ENCODE measurements at places on chromosomes 12 and 14.

- H3K36me3 ChIP-seq, result no peaks in the 10 kb centered on the region
- H3K27me3 ChIP-seq, result no peaks in the 10 kb centered on the region
- no peaks in the 10 kb centered on the region for H3K4me1 ChIP-seq
- no peak for DNase-seq
Measured at GRCh38 chr14:96905065-96905464, 107.9 kb downstream of the VRK1 start.

DNA sequence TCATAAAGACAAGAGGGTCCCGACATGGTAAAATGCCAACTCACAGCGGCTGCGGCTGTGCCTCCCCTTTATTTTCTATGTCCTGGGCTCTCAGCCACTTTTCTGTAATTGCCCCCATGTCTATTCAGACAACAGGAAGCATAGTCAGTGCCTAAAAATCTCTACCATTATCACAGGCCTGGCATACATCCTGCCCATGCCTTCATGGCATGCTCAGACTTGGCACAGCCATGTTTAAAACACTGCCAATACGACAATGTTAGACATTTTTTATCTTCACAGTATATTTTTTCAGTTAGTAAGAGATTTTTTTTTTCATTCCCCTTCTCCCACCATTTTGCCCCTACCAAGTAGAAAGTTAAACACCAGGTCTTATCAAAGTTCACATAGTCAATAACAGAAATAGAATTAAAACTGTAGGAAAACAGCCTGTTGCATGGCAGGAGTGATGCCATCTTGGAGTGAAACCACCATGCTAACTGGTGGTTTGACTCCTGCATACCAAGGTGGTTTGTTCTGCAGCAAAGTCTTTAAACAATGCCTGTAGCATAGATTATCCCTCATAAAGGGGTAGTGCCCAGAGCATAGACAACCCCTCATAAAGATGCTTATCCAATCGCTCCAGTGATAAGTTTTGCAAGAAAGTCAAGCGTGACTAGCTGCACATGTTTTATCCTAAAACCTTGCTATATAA is 18.9 kb upstream of the CERS5 start:
- H3K4me3 ChIP-seq, result no peak overlapping the region
- no peak for DNase-seq
- no peaks in the 10 kb centered on the region for H3K27me3 ChIP-seq
- peaks cover 6% of the 10 kb centered on the region for H3K4me1 ChIP-seq
- H3K27ac ChIP-seq, result peak overlapping the region; percentile 4

DNA sequence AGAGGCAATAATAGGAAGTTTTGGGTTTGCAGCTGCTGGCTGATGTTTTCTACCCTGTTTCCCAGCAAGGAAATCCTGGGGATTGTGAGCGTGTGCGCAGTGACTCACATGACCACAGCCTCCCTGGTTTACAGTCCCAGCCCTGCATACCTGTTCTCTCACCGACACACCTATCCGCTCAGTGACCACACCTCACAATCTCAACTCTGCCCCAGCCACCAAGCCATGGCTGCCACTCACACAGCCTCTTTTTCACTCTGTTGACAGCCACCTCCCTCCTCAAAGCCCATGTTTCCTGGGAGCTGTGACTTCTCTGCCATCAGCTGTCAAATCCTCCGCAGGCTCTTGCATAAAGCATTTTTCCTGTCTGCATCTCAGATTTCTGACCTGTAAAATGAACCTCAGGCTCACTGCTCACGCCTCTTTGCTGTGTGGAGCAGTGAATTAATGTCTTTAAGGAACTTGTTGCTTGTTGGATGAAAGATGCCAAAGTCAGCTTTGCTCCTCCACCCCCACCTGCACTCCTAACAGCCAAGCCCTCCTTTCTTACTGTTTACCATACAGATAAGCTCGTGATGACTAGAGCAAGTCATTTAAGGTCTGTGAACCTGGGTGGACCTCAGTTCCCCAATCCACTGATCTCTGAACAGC is 43.5 kb downstream of the B4GALNT3 start:
- peaks cover 5% of the 10 kb centered on the region for H3K4me1 ChIP-seq
- no peaks in the 10 kb centered on the region for H3K27me3 ChIP-seq
- no peak for DNase-seq
- peak overlapping the region; percentile 69 for H3K27ac ChIP-seq
- no peaks in the 10 kb centered on the region for H3K36me3 ChIP-seq
- no peak overlapping the region for H3K4me3 ChIP-seq

DNA sequence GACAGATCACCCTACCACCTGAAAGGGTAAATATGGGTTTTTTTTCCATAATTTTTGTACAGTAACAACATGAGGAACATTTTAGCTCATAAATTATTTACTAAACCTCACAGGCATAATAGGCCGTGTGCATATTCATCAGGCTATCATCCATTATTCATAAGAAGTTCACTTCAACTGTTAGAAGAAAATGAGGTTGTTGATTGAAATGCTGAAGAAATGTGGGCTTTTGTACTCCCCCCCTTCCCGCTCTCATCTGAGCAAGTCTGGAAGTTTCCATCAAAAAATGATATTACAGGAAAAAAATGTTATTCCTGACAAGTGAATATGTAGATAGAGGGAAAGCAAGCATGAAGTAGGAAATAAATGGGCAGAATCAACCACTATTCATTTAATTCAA is 7.9 kb upstream of the POU6F1 start:
- DNase-seq, result no peak
- H3K27ac ChIP-seq, result no peak overlapping the region
- no peaks in the 10 kb centered on the region for H3K4me1 ChIP-seq
- H3K27me3 ChIP-seq, result no peaks in the 10 kb centered on the region
- no peak overlapping the region for H3K4me3 ChIP-seq

DNA sequence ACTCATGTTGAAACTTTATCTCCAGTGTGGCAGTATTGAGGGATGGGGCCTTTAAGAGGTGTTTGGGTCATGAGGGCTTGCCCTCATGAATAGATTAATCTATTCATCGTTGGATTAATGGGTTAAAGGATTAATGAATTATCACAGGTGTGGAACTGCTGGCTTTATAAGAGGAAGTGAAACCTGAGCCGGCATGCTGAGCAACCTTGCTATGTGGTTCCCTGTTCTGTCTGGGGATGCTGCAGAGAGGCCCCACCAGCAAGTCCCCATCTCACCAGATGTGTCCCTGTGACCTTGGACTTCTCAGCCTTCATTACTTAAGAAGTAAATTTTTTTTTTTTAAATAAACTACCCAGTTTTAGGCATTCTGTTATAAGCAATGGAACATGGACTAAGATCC is 109.6 kb downstream of the DYRK2 start:
- H3K27ac ChIP-seq, result no peak overlapping the region
- H3K4me1 ChIP-seq, result no peaks in the 10 kb centered on the region
- no peak overlapping the region for H3K4me3 ChIP-seq
- no peaks in the 10 kb centered on the region for H3K36me3 ChIP-seq
- DNase-seq, result no peak

DNA sequence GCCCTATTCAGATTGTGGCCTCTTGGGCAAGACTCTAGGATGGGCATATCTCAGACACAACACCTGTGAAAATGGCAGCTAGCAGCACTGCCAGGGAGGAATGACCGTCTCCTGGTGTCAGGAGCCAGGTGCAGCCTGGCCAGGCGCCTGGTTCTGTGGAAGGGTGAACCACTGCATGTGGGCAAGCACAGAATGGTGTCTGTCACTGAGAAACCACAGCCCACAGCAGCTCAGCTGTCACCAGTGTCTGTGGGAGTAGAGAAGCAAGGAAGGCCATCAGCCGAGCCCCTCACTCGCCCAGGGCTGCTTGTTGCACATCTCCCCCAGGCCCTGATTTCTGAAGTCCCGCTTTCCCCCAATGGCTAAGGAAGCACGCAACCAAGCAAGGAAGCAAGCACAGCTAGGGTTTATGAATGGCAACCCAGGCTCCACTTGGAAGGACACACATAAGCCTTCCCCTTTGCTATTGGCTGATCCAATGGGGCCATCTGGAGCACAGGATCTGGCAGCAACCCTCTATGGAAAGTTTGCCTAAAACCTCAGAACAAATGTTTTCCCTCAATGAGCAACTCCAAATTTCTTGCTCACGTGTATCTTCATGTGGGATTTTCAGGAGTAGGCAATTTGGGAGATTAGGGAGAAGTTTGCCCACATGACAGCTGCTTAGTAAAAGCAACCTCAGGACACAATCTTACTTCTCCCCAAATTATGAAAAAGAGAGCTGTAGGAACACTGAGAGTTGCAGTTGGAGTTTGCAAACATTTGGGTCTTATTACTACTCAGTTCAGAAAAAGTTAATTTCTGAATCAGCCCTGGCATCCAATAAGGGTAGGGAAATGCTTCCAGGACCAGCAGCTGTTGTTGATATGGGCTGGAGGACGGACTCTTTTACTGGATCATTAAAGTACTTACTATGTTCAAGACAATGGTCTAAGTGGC is 44.7 kb downstream of the GPHB5 start:
- H3K4me3 ChIP-seq, result no peak overlapping the region
- no peaks in the 10 kb centered on the region for H3K36me3 ChIP-seq
- peak overlapping the region; percentile 46 for H3K27ac ChIP-seq
- H3K27me3 ChIP-seq, result no peaks in the 10 kb centered on the region
- peaks cover 41% of the 10 kb centered on the region for H3K4me1 ChIP-seq
- DNase-seq, result peak; percentile 80

GRCh38 chr14:35121026-35121886 is 534 bp downstream of the PPP2R3C start:
- H3K36me3 ChIP-seq, result no peaks in the 10 kb centered on the region
- H3K27me3 ChIP-seq, result no peaks in the 10 kb centered on the region

DNA sequence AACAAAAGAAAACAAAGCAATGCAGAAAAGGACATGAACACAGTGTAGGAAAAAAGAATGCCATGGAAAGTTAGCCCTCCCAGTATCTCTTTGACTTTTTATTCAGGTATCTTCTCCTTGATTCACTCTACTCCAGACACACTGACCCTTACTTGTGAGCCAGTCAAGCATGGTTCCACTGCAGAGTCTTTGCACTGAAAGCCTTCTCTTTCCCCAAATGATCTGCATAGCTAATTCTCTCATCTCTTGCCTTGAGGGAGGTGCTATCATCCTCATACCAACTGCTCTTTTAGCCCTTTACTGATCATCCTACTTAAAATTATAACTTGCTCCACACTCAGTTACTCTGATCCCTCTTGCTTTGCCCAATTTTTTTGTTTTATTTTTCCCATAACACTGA is 101.2 kb upstream of the SLC16A7 start:
- H3K4me3 ChIP-seq, result no peak overlapping the region
- no peak for DNase-seq
- no peaks in the 10 kb centered on the region for H3K27me3 ChIP-seq

- no peak for DNase-seq
- H3K27ac ChIP-seq, result no peak overlapping the region
- H3K36me3 ChIP-seq, result no peaks in the 10 kb centered on the region
- H3K4me3 ChIP-seq, result no peak overlapping the region
Measured at GRCh38 chr14:24741871-24742270, 107.9 kb upstream of the GZMB start.

- H3K27me3 ChIP-seq, result no peaks in the 10 kb centered on the region
- no peaks in the 10 kb centered on the region for H3K4me1 ChIP-seq
- no peaks in the 10 kb centered on the region for H3K36me3 ChIP-seq
- H3K27ac ChIP-seq, result no peak overlapping the region
- no peak for DNase-seq
Measured at GRCh38 chr12:104604995-104605675, 148.4 kb downstream of the CHST11 start.

GRCh38 chr14:95237121-95237957 is 80.0 kb upstream of the DICER1 start:
- H3K4me3 ChIP-seq, result no peak overlapping the region
- H3K4me1 ChIP-seq, result peaks cover 14% of the 10 kb centered on the region
- no peak for DNase-seq
- no peaks in the 10 kb centered on the region for H3K27me3 ChIP-seq
- H3K27ac ChIP-seq, result no peak overlapping the region

DNA sequence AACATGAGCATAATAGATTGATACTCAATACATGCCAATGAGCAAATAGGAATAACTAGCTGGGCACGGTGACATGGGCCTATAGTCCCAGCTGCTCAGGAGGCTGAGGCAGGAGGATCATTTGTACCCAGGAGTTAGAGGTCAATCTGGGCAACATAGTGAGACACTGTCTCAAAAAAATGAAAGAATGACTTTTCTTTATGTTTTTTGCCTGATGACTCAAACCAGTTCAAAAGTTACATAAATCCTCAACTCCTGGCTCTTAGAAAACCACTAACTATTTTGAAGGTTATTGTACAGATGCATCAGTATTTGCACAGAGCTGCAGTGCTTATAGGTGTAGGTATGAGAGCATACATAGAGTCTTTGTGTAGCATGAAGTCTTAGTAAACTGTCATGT is 219.2 kb upstream of the RGS6 start:
- H3K4me1 ChIP-seq, result peaks cover 11% of the 10 kb centered on the region
- no peaks in the 10 kb centered on the region for H3K27me3 ChIP-seq
- DNase-seq, result no peak

GRCh38 chr12:19236656-19237055 is 107.1 kb downstream of the PLEKHA5 start:
- no peaks in the 10 kb centered on the region for H3K36me3 ChIP-seq
- peaks cover 2% of the 10 kb centered on the region for H3K4me1 ChIP-seq
- H3K4me3 ChIP-seq, result no peak overlapping the region

DNA sequence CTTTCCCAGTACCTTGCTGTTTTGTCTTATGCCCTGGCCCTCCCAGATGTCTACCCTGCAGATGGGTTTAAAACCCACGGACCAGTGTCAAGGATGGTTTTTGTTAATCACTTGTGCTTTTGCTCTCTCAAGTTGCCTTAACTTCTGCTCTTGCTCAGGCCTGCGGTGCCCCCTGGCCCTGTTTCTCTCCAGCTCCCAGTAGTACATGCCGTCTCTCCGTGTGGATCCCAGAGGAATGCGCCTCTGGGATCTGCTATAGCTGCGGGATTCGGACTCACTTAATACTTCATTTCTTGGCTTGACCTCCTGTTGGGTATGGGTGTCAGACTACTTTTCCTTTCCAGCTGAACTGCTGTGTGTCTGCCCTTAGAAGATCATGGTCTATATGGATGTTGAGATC is 14.5 kb downstream of the PLEKHG3 start:
- no peak for DNase-seq
- H3K4me3 ChIP-seq, result no peak overlapping the region
- H3K4me1 ChIP-seq, result peaks cover 20% of the 10 kb centered on the region
- no peak overlapping the region for H3K27ac ChIP-seq
- no peaks in the 10 kb centered on the region for H3K36me3 ChIP-seq

DNA sequence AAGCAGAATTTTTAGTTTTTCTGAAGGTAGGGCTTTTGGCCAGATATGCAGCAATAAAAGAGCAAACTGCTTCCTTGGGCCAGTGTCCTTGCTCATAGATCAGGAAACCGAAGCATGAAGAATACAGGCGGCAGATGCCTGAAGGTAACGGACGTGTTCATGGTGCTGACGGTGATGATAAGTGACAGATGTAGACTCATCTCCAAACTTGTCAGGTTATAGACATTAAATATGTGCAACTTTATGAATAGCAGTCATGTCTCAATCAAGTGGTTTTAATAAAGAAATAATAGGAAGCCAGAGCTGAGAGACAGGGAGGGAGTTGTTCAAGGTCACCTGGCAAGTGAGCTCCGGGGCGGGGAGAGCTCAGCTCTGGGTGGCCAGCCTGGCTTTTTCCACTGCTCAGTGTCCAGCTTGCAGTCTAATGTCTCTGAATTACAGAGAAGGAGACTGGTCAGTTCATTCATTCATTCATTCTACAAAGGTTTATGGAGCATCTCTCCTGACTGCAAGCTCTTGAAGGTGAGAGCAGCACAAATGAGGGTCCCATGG is 1.0 kb downstream of the SERPINA5 start:
- H3K27ac ChIP-seq, result no peak overlapping the region
- H3K36me3 ChIP-seq, result no peaks in the 10 kb centered on the region
- peaks cover 8% of the 10 kb centered on the region for H3K4me1 ChIP-seq
- H3K4me3 ChIP-seq, result no peak overlapping the region

GRCh38 chr14:22471545-22472121 is 117.4 kb downstream of the DAD1 start:
- no peaks in the 10 kb centered on the region for H3K27me3 ChIP-seq
- H3K4me3 ChIP-seq, result no peak overlapping the region
- no peak overlapping the region for H3K27ac ChIP-seq
- H3K4me1 ChIP-seq, result peaks cover 2% of the 10 kb centered on the region
- H3K36me3 ChIP-seq, result no peaks in the 10 kb centered on the region
- DNase-seq, result peak; percentile 78
